ENCODE measurements at places on chromosomes 6 and 20.

DNA sequence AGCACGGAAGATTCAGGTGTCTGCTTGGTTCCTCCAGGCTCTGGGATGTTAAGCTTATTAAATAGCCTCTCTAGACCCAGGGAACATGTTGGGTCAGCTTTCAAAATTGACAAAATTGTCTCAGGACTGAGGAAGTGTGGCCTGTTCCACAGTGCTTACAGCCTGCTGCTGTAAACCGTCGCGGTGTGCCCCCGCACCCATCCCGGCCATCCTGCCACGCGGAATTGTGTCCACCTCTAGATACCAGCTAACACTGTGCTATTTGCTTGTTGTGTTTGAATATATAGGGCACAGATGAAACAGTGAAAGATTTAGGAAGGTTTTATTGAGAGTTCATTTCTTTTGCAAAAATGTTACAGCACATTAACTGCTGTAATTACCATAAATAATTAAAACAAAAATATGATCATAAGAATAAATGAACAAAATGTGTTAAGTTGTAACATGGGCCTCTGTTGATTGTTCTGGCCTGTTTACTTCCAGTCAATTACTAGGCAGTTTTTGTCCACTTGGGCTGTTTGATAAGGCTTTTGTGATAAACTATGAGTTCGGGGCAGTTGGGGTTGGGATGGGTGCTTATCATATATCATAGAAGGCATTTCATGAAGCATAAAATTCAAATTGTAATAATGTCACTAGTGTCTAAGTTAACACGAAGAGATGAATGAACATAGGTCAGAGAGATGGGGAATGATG lies 77.4 kb downstream of the ARID1B start:
- DNase-seq, result no peak
- peaks cover 41% of the 10 kb centered on the region for H3K4me1 ChIP-seq
- no peak overlapping the region for H3K4me3 ChIP-seq
- no peaks in the 10 kb centered on the region for H3K36me3 ChIP-seq

- peaks cover 5% of the 10 kb centered on the region for H3K4me1 ChIP-seq
- no peak overlapping the region for H3K4me3 ChIP-seq
- H3K27me3 ChIP-seq, result no peaks in the 10 kb centered on the region
- no peak for DNase-seq
- no peaks in the 10 kb centered on the region for H3K36me3 ChIP-seq
Measured at GRCh38 chr20:9286501-9287461, 217.9 kb downstream of the PLCB4 start.

GRCh38 chr6:41039060-41039998 lies at the start of gene UNC5CL:
Gene UNC5CL (minus strand): TSS chr6:41039221. CDS start chr6:41035074, 4,147 bp downstream.
- H3K27ac ChIP-seq, result no peak within 1 kb of the TSS
- DNase-seq, result peak; percentile 30
- H3K4me3 ChIP-seq, result no peak within 1 kb of the TSS
- no peaks in the 10 kb centered on the region for H3K36me3 ChIP-seq
- H3K4me1 ChIP-seq, result peaks cover 22% of the 10 kb centered on the region

GRCh38 chr20:31968291-31969126 lies 558 bp downstream of the XKR7 start:
- peaks cover 6% of the 10 kb centered on the region for H3K4me1 ChIP-seq
- H3K27me3 ChIP-seq, result peaks cover 56% of the 10 kb centered on the region
- H3K36me3 ChIP-seq, result no peaks in the 10 kb centered on the region
- H3K4me3 ChIP-seq, result peak overlapping the region; percentile 52

- H3K36me3 ChIP-seq, result no peaks in the 10 kb centered on the region
- H3K27ac ChIP-seq, result no peak overlapping the region
- H3K4me3 ChIP-seq, result no peak overlapping the region
- DNase-seq, result no peak
- no peaks in the 10 kb centered on the region for H3K4me1 ChIP-seq
Measured at GRCh38 chr20:17871886-17872285, 96.7 kb downstream of the SNX5 start.

DNA sequence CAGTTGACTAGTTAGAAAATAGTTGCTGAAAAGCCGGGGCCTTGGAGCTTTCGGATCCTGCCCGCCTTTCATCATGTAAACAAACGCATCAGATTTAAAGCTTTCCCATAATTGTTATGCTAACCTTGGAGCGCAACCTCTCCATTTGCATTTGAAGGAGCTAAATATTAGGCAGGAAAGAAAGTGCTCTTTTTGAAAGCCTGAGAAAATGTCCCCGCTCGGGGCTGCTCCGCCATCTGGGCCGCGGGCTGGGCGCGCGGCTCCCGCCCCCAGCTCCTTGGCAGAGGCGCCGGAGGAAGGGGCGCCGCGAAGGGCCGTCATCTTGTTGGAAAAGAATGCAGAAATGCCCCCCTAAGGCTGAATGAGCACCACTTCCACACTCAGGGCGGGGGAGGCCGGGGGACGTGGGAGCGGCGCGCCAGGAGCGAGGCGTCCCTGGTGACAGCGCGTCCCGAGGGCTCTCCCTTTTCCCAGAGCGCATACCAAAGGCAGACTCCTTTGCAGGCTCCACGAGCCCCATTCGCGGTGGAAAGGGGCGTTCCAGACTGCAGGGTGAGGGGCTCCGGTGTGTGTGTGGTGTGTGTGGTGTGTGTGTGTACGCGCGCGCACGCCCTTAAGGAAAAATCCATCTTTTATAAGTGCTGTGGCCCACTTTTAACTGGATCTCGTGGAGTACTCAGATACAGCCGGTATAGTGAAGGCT lies 145.6 kb upstream of the ID4 start:
- no peaks in the 10 kb centered on the region for H3K4me1 ChIP-seq
- H3K27ac ChIP-seq, result no peak overlapping the region
- no peaks in the 10 kb centered on the region for H3K36me3 ChIP-seq
- H3K4me3 ChIP-seq, result peak overlapping the region; percentile 29
- peak; percentile 66 for DNase-seq

- H3K27ac ChIP-seq, result no peak overlapping the region
- H3K4me1 ChIP-seq, result no peaks in the 10 kb centered on the region
- H3K27me3 ChIP-seq, result no peaks in the 10 kb centered on the region
- peak; percentile 37 for DNase-seq
- H3K36me3 ChIP-seq, result no peaks in the 10 kb centered on the region
- no peak overlapping the region for H3K4me3 ChIP-seq
Measured at GRCh38 chr6:91476000-91476399, 889.1 kb upstream of the MAP3K7 start.

GRCh38 chr20:40233406-40233805 lies 455.6 kb downstream of the MAFB start:
- H3K36me3 ChIP-seq, result no peaks in the 10 kb centered on the region
- no peak for DNase-seq
- no peak overlapping the region for H3K27ac ChIP-seq
- no peaks in the 10 kb centered on the region for H3K4me1 ChIP-seq
- H3K27me3 ChIP-seq, result no peaks in the 10 kb centered on the region
- H3K4me3 ChIP-seq, result no peak overlapping the region

GRCh38 chr6:111764238-111765175 lies 108.7 kb downstream of the FYN start:
- no peaks in the 10 kb centered on the region for H3K27me3 ChIP-seq
- peak; percentile 20 for DNase-seq
- peak overlapping the region; percentile 56 for H3K27ac ChIP-seq
- no peak overlapping the region for H3K4me3 ChIP-seq
- peaks cover 52% of the 10 kb centered on the region for H3K4me1 ChIP-seq

DNA sequence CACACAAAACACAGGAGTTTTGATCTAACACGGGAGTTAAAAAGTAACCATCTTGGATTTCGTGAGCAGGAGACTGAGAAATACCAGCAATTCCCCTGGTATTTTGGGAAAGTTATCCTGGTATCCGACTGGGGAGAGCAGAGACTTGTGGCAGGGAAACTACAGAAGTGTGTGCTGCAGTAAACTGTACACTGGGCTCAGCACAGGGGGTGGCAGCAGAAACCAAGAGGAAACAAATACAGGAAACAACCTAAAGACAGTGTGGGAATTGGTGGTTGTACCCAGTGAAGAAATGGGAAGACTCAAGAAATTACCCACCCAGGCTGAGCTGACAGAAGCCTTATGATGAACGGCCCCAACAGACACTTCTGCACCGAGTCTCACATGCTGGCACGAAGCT lies 109.8 kb downstream of the CHD6 start:
- no peak overlapping the region for H3K4me3 ChIP-seq
- no peaks in the 10 kb centered on the region for H3K27me3 ChIP-seq
- peaks cover 13% of the 10 kb centered on the region for H3K36me3 ChIP-seq
- H3K4me1 ChIP-seq, result peaks cover 9% of the 10 kb centered on the region
- H3K27ac ChIP-seq, result no peak overlapping the region
